Heart left ventricle (tissue), 16 donors: ENCODE measurements at places on chromosomes 1 and 21.

GRCh38 chr1:7405844-7406500 lies 365.1 kb upstream of the VAMP3 start:
- DNase-seq, result no peak

DNA sequence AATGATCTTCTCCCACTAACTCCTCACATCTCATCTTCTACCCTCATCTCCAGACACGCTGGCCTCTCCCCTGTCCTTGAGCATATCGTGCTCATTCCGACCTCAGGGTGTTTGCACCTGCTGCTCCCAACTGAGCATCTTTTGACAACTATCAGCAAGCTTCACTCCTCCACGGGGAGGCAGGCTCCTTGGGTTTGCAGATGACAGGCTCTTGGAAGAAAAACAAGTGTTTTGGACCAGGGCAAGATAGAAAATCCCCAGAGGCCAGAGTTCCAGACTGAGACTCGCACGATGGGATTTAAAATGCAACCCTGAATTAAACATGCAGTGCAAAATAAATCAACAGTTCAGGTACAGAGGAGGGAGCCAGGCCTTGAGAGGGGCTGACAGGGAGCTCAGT lies 246.7 kb downstream of the PTPRU start:
- DNase-seq, result no peak

DNA sequence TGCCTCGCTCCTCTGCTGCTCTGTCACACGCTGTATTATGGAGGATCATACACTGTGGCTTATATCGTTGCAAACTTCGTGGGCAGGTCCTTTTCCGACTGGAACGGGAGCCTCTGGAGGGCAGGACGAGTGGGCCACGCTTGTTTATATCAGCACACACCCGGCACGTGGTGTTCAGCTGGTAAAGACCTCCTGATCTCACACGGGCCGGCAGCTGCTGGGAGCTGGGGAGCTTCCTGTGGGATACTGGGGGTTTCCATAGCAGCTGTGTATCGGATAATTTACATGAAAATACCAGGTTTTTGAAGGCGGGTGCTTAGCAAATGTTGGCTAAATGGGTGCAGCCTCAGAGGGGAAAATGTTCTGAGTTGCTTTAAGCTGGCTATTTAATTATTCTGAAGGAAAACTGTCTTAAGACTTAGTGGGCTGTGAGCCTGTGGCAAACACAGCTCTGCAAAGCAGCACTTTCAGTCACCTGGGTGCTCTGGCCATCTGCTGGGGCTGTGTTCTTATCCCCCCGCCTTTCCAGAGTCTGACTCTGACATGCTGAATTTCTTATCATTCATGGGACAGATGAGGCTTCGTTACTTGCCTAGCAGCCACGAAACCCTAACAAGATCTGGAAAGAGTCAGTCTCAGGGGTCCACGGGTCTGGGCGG lies 103.6 kb upstream of the GCLM start:
- DNase-seq, result no peak

- no peak for DNase-seq
Measured at GRCh38 chr21:35469498-35469897, 420.4 kb upstream of the RUNX1 start.

DNA sequence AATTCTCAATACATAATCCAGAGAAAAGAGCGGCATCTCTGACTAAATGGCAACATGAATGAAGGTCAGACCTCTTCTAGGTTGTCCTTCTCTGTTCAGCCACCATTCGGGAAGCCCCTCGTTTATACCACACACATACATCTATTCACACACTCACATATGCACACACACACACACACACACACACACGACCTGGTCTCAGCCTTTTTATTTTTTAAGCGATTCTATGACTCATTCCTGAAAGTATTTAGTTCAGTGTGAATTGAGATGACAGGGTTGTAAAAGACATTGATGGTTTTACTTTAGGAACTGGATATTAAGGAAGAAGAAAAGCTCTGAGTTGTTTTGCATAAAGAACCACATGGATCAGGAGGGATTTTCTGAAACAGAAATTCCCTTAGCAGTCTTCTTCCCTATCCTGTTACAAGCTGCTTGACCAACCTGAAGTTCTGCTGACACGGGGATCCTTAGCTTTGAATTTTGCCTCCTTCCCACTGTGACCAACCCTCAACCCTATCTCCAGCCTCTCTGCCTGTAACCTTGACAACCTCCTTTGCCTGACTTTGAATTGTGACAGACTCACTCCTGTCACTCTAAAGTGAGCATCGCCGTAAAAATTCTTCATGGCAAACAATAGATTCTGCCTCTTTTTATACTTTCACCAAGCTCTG lies 383.1 kb upstream of the ESRRG start:
- no peak for DNase-seq

- no peak for DNase-seq
Measured at GRCh38 chr1:231625975-231626534, 535 bp upstream of the DISC1 start.

- no peak for DNase-seq
Measured at GRCh38 chr1:150385537-150386445, 21.8 kb downstream of the RPRD2 start.

DNA sequence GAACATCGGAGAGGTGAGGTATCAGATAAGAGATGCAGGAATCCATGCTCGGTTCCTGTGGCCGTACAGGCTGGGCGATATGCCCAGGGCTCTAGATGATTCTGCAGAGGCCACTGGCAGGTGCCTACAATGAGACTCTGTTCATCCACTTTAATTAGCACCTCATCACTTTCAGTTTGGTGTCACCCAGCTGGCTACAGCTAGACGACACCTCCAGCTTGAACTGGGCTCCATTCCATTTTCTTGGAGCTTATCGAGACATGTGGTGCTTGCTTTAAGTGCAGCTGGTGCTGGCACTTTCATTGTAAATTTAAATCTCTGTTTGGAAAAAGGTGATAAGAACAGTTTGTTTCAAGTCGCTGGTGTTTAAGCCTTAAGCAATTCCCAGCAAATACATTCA lies 322.5 kb upstream of the ADGRL2 start:
- peak; percentile 71 for DNase-seq

- no peak for DNase-seq
Measured at GRCh38 chr1:202288177-202288576, 53.6 kb downstream of the UBE2T start.

GRCh38 chr1:61782771-61783170 lies 40.5 kb downstream of the PATJ start:
- no peak for DNase-seq

DNA sequence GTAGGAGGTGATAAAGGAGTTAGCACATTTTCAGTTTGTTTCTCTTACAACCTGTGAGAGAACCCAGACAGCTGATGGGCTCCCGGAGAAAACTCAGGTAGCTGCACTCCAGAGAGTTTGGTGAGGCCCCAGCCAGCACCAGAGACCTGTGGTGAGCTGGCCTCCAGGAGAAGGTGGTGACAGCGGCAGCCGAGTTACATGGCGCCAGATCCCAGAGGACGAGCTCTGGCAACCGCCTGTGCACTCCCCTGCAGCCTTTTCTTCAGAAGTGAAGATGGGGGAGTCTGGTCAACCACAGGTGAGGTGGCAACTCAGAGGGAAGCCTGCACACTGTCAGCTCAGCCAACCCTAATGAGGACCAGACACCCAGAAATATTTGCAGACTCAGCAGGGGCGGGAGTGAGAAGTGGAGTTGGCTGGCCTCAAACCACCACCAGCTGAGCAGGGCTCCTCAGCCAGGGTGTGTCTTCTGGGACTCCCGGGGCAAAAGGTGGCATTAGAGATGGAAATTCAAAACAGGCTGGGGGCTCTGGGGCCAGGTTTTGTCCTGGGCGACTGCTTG lies 209.7 kb downstream of the SETD4 start:
- no peak for DNase-seq

GRCh38 chr1:153842006-153842471 lies 66.8 kb downstream of the SLC27A3 start:
- no peak for DNase-seq

GRCh38 chr1:230797942-230798365 lies 50.8 kb downstream of the CAPN9 start:
- DNase-seq, result peak; percentile 64

DNA sequence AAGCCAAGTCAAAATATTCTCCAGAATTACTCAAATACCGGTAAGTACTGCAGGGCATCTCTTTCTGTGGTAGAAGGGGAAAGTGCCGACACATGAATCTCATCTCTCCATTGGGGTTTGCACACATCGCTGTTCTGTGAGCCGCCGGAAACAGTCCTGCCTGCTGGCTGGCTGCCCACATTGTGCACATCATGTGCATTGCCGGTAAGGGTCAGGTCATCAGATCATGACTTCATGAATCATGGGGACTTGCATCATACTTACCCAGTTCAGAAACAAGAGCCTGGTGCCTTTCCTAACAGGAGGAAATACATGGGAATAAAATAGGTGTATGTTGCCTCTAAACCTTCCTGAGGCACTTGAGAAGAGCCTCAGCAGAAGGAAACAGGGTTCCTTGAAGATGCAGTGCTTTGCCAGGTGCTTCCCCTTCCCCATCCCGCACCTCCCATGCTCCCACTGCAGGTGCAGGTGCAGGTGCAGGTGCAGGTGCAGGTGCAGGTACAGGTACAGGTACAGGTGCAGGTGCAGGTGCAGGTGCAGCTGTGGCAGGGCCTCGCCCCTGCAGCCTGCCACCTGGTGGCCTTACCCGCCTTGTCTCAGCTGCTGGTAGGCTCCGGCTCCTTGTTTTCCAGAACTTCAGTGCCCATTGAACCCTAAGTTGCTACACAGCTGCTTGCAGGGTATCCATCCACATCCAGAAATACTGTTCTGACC lies 26.5 kb downstream of the GPR137B start:
- DNase-seq, result no peak

GRCh38 chr1:81187635-81188034 lies 613.1 kb upstream of the ADGRL2 start:
- no peak for DNase-seq

- DNase-seq, result no peak
Measured at GRCh38 chr1:235015291-235015985, 113.2 kb downstream of the TOMM20 start.

- DNase-seq, result no peak
Measured at GRCh38 chr1:203187304-203187685, 791 bp upstream of the CHI3L1 start.

DNA sequence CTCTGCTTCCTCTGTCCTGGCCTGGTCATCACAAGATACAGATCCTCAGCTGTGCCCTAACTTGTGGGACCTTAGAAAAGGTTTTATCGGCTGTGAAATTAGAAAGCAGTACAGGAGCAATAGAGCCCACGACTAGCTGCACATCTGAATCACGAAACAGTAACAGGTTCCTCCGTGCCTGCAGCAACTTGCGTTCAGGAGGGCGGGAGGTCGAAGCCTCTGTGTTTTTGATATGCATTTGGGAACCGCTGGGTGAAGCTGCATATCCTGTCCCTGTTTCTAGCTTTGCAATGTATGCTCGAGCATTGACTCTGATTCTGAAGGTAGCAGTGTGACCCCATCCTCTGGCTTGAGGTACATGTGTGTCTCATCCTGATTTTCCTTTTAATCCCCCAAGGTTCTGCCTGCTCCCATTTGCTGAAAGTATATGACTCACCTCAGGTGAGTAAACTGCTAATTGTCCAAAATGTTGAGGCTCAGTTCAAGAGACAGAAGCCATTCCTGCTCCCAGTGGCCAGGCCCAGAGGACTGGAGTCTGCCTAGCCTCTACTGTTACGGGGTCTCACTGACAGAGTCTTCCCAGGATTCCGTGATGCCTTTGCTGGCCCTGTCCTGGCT lies 44.3 kb downstream of the SCCPDH start:
- no peak for DNase-seq

- DNase-seq, result no peak
Measured at GRCh38 chr1:241225741-241226140, 131.3 kb downstream of the RGS7 start.

GRCh38 chr1:93029317-93029716 lies 49.8 kb upstream of the MTF2 start:
- DNase-seq, result no peak

DNA sequence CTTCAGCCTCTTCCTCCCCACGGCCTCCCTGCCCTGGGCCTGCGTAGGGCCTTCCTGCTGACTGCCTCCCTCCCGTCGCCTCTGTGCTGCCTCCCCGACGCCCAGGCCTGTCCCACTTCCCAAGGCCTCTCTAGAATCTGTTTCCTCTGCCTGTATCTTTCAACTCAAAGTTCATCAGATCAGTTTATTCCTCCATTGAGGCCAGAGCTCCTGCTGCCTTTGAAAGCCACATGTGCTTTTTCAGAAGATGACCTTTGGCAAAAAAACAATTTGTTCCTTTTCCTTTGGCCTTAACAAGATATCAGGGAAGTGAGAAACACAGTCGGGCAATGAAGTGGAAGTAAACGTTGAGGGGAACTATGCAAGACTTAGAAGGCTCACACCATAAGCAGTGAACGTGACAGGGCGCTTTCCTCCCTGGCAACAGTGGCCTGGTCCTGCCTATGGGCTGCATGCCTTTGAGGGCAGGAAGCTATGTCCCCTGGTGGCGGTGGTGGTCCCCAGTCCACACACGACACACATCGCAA lies 85.9 kb downstream of the PSMG1 start:
- no peak for DNase-seq

GRCh38 chr1:81551946-81552345 lies 248.8 kb upstream of the ADGRL2 start:
- no peak for DNase-seq

DNA sequence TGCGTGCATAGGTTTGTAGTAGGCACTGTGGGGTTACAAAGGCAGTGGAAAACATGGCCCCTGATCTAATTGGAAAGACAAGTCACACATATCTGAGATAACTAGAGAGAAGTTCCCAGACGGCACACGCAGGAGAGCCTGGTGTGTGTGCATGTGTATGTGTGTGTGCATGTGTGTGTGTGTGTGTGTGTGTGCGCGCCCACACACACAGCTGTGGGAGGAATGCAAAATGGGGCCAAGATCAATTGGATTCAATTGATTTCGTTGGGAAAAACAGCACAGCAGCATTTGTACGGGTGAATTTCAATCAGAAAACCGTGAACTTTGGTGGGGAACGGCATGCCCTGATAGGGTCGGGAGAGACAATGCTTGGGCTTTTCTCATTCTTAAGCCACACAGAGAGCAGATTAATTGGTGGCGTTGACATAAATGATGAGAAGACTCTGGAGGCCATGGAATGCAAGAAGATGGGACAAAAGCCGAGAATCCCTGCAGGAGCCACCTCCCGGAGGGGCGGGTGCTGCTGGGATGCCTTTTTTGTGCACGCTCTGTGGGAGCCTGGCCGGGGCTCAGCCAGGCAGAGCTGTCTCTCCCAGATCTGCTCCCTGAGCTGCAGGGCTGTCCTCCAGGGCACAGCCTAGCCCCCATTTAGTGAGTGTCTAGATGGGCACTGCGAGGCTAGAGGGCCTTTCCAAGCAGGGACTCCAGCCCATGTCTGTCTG lies 322.0 kb downstream of the CAMTA1 start:
- no peak for DNase-seq

- DNase-seq, result peak; percentile 32
Measured at GRCh38 chr1:110746644-110747259, 72.0 kb upstream of the KCNA3 start.

DNA sequence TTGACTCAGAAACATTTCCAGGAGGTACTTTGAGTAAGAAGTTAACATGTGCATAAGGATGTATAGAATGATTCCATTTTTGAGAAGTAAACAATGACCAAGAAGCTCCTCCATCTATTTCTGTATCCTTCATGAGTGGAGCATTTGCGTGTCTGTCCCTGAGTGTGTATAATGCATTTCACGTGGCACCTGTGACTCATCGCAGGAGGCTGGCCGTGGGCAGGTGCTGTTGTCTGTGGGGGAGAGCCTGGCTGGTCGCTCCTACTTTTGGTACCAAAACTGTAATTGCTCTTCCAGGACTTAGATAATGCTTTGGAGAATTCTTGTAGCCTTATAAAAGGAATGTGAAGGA lies 16.5 kb downstream of the SLC37A1 start:
- no peak for DNase-seq
